Ammon's horn (tissue), 1 donor: ENCODE measurements at places on chromosomes 4 and X.

DNA sequence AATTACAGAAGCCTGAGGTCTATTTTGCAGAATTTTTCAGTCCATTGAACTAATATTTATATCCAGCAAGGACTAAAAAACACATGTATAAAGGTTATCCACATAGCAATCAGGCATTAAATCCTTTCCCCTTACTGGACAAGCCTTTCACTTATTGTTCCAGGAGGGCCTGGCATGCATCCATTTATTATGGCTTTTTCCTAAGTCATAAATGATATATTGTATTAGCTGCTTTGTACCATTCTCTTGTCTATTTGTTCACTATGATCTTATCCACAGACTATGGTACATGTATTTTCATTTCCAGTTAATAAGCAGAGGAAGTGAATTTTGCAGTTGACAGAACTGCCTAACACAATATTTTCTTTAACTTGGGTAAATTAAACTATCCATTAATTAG lies 105.4 kb upstream of the ANK2 start:
- no peak for DNase-seq

DNA sequence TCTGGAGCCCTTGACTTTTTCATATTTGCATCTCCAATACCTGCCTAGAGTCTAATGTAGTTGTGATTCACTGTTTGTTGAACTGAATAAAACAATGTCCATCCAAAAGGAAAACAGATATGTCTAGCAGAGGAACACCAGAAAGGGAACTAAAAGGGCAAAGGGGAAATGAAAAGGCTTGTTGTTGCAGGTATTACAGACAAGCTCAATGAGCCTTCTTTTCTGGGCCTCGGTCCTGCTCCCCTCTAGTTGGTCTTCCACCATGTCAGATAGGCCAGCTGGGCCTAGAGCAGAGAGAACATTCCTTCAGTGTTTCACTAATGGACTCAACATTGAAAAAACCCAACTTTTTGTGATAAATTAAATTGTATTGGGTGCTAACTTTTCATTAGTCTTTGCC lies 55.4 kb downstream of the ZFX start:
- DNase-seq = no peak

- no peak for DNase-seq
Measured at GRCh38 chrX:497186-498014, 110.7 kb upstream of the PPP2R3B start.

DNA sequence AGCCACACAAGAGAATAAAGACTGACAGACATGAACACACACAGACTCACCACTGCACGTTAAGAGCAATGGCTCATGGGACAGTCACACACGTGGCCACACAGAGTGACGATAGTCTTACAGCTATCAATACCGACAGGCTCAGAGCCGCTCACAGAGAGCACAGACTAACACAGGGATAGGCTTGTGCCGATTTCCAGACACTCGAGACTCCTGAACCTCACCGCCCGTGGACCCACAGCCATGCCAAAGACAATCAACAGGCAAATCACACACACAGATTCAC lies 716 bp upstream of the SLC38A5 start:
- no peak for DNase-seq

DNA sequence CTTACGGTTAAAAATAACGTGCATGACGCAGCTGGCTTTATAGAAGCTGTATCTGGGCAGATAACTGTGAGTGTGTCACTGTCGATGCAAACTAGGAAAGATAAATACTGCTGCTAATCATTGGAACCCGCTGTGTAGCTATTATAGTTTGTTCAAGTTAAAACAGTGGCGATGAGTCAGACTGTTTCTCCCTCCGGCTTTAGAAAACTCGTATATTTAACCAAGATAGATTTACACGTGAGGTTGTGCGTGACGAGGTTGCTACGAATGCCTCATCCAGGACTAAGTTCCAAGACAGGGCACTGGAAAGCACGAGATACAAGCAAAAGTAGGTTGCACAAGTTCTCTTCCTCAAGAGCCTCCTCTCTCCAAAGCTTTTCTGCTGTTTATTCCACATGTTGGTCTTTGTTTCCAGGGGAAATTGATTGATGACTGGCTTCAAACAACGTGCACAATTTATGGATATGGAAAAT lies 270.7 kb downstream of the FBXW7 start:
- peak; percentile 16 for DNase-seq

DNA sequence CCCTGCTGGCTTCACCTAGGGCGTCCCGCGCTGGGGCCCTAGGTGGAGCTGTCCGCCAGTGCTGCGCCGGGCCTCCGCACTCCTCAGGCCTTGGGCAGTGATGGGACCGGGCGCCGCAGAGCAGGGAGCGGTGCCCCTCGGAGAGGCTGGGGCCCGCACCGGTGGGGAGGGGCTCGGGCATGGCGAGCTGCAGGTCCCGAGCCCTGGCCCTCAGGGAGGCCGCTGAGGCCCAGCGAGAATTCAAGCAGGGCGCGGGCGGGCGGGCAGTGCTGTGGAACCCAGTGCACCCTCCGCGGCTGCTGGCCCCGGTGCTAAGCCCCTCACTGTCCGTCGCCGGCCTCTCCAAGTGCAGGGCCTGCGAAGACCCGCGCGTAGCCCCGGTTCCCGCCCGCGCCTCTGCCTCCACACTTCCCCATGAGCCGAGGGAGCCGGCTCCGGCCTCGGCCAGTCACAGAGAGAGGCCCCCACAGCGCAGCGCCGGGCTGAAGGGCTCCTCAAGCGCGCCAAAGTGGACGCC lies 565.1 kb upstream of the NDST4 start:
- DNase-seq = no peak

DNA sequence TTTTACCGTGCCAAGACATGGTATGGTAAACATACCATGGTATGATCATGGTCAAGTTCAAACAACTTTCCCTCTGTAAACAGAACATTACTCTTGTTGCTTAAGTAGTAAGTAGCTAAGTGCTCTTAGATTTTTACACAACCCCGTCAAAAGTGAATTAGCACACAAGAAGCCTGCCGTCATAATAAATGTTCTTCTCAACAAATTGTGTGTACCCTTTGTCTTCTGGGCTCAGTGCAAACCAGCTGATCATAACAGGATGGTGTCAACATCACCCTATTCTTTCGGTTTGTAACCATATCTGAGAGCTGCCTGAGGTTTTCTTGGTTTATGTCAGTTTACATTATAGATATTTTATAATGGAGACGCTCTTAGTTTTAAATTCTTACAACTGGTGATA lies 28.8 kb downstream of the MSL3 start:
- DNase-seq = no peak

- peak; percentile 20 for DNase-seq
Measured at GRCh38 chr4:145216535-145216934, 36.1 kb upstream of the OTUD4 start.

- peak; percentile 32 for DNase-seq
Measured at GRCh38 chr4:96913441-96914080, 1073.7 kb downstream of the PDHA2 start.

GRCh38 chr4:181017038-181017437 lies 1226.2 kb upstream of the TENM3 start:
- no peak for DNase-seq

- DNase-seq = no peak
Measured at GRCh38 chr4:56003606-56004005, 54.9 kb downstream of the CEP135 start.

DNA sequence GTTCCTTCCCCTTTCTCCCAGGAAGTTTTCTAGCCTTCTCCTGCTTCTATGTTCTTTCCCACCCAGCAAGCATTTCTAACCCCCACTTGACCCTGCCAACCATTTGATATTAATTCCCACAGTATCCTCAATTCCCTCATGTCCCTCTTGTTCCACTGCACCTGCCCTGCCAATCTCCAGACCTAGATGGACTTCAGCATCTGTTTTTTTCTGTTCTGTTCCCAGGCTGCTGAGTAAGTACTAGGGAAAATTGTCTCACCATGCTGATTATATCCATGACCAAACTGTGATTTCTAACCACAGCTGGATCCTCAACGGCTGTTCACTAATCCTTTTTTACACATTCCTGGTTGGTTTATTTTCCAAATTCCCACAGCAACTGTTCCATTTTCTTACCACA lies 37.7 kb downstream of the CLCN5 start:
- no peak for DNase-seq

- peak; percentile 80 for DNase-seq
Measured at GRCh38 chrX:103376118-103376978, at the start of gene BEX3. BEX3 (plus strand) TSS chrX:103376538; CDS start chrX:103377522, 984 bp downstream.

GRCh38 chr4:70062000-70062399 lies 11.8 kb downstream of the HTN1 start:
- no peak for DNase-seq

DNA sequence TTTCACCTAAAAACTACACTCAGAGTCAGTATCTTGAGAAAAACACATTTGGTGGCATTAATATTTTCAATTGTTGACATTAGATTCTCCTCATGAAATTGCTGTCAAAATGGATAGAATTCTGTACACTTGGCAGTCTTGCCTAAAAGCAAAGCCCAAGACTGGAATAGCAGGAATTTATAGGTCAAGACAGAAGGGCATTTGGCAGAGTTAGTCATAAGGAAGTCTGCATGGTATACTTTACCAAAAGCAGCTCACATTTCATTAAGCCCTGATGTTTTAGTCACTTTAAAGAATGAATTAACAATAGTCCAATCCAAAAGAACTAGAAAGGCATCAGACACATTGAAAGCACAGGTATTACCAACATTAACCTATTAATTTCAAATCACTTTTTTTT lies 7.1 kb downstream of the CCDC160 start:
- no peak for DNase-seq

GRCh38 chr4:114267976-114268375 lies 288.5 kb upstream of the ARSJ start:
- DNase-seq = no peak

DNA sequence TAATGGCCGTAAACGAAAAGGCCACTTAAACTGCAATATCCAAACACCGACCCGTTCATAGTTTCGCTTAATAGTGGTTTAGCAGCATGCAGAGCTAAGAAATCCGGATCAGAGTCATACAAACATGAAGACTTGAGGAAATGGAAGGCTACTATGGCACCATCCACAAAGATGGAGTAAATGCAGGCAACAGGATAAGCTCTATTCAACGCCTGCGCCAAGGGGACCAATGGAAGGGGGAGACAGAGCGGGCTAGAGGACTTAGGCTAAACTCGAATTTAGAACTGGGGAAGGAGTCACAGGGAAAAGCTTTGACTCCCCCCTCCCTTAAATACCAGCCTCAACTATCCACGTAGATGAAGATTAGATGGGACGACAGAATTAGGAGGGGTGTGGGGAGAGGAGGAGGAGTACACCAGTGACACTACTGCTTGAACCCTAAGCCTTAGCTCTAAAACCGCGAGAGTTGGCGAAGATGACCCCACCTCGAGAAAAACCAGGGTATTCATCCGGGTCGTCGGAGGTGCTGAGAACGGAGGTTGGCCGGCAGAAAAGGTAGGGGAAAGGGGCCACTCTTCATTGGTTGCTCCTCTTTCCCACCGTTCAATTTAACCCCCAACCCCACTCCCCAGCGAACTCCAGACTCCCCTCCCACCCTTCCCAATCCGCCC lies 3.5 kb downstream of the HUWE1 start:
- DNase-seq = peak; percentile 2

DNA sequence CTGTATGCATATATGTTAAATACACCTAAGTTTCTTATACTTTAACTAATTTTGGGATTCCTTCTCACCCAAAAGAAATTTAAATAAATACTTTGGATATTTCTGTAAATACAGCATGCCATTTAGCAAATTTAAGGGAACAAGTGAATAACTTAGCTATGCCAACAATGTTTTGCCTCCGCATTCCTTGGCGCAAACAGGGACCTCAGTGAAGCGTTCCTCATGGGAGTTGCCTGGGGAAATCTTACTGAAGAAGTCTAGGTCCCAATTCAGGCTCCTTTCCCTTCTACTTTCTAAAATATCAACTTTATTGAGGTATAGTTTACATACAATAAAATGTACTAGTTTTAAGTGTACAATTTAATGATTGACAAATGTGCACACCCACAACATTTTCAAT lies 25.0 kb downstream of the COL4A5 start:
- no peak for DNase-seq

GRCh38 chr4:35982318-35982717 lies 262.0 kb downstream of the ARAP2 start:
- DNase-seq = no peak

GRCh38 chrX:68721991-68722860 lies 74.8 kb downstream of the STARD8 start:
- DNase-seq = no peak

DNA sequence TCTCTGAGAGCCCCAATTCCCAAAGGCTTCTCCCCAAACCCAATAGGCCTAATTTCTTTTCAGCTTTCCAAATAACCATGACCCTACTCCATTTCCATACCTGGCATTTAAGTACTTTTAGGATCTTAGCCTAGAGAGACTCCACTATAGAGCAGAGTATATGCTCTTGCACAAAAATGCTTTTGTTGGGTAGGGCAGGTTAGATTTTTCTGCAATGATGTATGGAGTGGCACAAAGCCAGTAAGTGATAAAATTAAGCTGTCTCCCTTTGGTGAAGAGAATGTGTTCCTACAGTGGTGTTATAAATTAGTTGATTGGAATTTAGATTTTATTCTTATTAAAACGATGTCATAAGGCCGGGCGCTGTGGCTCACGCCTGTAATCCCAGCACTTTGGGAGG lies 124.9 kb downstream of the INPP4B start:
- DNase-seq = no peak

- DNase-seq = no peak
Measured at GRCh38 chrX:71315917-71316316, 14.4 kb downstream of the ITGB1BP2 start.

DNA sequence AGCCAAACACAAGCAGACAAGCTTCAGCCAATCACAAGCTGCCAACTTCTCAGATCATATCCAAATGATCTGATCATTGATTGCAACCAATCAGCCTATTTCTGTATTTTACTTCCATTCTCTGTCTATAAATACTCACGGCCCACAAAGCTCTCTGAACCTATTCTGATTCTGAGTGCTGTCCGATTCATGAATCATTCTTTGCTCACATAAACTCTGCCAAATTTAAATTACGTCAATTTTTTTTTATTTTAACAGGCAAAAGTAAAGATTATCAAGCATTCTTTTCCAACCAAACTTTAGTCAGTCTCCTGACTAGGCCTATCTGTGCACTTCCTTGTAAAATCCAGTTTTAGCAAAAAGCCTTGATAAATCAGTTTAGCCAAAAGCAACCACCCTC lies 1.8 kb upstream of the TCEANC start:
- no peak for DNase-seq

DNA sequence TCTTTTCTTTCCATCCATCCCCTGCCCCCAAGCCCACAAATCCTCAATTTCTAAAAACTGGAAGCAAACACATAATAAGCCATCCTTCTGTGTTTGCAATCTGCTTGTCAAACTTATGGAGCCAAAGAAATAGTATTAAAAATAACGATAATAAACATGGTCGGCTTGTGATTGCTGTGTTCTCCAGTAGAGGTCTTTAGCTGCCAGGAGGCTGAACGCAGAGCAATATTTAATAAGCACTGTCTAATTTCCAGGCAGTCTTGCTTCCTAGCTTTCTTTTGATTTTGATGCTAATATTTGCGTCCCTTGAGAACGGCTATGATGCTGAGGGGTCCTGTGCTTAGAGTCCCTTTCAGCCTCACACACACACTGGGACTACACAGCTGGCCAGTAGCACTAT lies 3.2 kb upstream of the HELT start:
- DNase-seq = no peak

DNA sequence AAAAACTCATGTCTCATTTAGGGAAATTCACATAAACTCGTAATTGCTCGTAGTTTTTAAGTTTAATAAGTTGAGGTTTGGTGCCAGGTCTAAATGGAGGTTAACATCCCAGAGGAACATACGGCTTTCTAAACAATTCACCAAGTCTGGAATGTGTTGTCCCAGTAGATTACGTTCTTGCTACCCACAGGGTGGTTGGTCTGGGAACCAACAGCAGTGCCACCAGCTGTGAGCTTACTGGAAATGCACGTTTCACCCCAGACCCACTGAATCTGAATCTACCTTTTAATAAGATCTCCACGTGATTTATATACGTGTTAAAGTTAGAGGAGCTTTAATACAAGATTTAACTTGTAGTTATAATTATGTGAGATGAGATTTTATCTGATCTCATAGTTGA lies 134.3 kb downstream of the BMPR1B start:
- no peak for DNase-seq
